ENCODE measurements at places on chromosomes 16 and 17.

DNA sequence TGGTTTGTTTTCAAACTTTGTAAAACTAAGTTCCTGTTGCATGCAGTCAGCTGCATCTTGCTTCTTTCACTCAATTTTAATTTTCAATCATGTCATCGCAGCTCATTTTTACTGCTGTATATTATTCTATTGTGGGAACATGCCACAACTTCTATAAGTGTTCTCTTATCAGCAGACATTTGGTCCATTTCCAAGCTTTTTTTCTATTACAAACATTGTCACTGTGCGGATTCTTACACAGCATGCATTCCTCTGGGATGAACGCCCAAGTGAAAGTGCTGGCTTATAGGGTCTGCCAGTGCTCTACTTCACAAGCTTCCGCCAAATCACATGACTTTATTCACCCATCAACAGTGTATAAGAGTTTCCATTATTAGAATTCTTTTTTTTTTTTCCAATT, 22.7 kb downstream of the GINS3 start:
- no peak for DNase-seq

GRCh38 chr16:75482434-75483205, 12.6 kb downstream of the CHST6 start:
- DNase-seq = no peak

GRCh38 chr17:63446753-63447470, 806 bp upstream of the CYB561 start:
- peak; percentile 37 for DNase-seq

GRCh38 chr17:72691017-72691416, 401.5 kb downstream of the SLC39A11 start:
- no peak for DNase-seq

- DNase-seq = no peak
These were observed 203.0 kb upstream of the DYNLRB2 start for GRCh38 chr16:80337786-80338185.

DNA sequence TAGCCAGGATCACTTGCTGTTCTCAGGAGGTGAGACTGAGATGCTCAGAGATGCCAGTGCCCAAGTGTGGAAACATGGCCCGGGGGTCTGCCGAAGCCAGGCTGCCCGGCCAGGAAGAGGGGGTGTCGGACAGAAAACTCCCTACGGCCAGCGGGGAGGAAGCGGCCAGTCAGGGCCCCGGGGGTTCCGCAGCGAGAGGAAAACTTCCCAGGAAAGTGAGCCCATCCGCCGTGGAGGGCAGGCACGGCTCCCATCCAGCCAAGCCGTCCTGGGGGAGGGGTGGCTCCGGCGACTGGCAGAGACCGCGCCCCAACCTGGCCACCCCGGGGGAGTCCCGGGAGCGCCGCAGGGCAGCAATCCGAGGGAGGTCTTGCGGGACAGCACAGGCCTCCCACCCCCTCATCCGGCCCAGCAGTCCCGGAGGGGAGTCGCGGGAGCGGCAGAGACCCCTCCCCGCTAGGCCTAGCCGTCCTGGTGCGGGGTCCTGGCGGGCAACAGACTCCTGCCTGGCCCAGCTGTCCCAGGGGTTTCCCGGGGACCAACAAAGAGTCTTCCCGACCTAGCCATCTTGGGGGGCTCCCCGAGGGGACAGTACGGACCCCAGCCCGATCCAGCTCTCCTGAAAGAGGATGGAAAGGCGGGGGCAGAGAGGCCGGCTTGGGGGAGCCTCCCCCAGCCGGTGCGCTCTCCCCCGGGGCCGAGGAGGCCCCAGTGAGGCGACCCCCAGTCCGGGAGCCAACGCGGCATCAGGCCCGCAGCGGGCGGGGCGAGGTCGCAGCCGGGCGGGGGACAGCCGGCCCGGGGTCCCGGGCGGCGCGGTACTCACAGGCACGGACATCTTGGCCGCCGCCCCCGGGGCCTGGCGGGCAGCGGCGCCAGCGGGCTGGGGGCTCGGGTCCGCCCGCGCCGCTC, 13.8 kb upstream of the BCAR1 start:
- DNase-seq = no peak

DNA sequence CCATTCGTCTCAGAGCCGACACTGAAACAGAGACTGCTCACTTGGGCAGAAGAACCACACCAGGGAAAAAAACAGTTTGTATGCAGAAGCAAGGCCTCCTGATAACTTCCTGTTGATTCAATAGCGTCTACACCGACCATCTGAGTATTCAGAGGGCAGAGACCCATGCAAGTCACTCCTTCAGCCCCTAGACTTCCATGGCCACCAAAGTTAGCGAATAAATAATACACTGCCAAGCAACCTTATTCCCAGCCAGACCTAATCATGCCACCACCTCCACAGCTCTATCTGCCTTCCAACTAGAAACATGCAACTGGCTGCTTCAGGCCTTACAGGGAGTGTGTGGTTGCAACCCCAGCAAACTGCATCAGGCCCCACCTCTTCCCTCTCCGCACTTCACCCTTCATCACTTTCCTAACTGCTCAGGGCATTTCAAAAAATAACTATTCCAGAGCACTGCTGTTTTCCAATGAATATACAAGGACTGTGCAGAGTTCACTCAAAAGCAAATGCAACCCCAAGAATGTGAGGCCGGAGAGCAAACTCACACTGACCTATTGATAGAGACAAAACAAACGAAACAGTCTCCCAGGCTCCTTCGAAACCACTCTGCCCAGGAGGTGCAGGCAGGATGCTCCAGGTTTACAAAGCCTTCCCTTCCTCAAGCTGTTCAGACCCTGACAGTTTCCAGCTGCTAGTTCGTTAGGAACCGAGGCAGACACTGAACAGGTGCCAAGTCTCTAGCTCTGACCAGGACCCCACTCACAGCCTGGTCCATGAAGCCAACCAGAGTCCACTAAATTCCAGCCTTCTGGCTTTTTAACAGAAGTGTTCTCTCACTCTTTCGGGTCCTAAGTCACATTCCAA, 3.6 kb downstream of the USP7 start:
- no peak for DNase-seq

GRCh38 chr17:32523017-32523680, 36.4 kb downstream of the CDK5R1 start:
- no peak for DNase-seq

GRCh38 chr17:41691031-41691777, 2.5 kb downstream of the EIF1 start:
- DNase-seq = peak; percentile 20

DNA sequence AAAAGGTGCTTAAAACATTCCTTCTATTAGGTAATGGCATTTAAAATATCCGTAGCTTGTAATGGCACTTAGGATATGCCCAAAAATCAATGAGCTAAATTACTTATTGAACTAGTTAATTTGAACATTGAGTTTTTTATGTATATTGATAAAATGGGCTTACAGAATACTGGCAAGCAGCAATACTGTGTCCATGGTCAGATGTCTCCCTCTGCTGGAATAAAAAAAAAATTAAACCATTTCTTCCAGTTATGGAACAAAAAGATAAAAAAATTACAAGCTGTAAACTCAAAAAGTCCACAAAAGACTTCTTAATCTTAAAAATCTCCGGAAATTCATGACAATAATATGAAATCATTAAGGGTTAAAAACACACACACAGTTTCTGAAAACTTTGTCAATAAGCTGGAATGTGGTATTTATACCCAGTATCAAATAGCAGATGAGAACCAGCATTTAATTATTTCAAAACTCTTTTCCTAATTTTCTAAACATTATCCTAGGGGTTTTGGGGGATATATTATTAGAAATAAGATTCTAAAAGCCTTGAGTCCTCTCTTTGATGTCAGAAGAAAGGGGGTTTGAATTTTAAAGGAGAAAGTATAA, 21.5 kb upstream of the PSMD7 start:
- no peak for DNase-seq

- DNase-seq = no peak
These were observed 167.0 kb downstream of the MRM1 start for GRCh38 chr17:36768394-36768793.

GRCh38 chr16:64791756-64792155, 330.1 kb downstream of the CDH11 start:
- DNase-seq = no peak

DNA sequence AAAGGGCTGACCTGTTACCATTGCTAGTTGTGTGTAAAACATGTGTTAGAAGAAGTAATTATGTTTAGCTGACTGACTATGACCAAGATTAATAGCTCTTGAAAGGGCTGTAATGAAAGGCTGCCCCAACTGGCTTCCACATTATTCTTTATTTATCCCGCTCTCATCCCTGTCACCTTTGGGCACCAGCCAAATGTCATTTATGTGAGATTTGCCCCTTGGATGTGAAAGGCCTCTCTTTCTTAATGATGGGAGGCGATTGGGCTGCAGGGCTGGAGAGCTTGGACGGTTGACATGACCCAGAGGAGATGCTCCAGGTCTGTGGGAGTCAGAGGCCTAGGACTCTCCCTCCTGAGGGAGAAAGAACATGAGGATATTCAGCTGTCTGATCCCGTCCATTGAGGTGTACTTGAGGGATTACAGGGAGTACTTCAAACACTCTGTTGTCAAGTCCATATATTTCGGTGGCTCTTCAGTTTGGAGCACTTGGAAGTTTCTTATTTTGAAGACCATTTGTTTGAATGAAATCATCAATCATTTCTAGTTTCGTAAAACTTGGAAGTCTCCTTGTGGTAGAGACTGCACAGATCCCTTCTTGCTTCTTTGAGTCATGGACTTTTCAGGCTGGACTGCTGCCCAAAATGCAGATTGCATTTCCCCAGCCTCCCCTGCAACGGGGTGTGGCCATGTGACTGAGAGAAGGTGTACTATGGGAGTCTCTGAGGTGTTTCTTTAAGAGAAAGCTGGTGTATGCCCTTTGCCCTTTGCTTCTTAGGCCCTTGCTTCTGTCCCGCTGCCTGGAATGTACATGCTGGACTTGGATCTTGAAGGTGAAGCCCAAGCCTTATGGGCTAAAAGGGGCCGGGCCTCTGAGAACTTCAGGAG, 51.3 kb downstream of the FTO start:
- DNase-seq = no peak

DNA sequence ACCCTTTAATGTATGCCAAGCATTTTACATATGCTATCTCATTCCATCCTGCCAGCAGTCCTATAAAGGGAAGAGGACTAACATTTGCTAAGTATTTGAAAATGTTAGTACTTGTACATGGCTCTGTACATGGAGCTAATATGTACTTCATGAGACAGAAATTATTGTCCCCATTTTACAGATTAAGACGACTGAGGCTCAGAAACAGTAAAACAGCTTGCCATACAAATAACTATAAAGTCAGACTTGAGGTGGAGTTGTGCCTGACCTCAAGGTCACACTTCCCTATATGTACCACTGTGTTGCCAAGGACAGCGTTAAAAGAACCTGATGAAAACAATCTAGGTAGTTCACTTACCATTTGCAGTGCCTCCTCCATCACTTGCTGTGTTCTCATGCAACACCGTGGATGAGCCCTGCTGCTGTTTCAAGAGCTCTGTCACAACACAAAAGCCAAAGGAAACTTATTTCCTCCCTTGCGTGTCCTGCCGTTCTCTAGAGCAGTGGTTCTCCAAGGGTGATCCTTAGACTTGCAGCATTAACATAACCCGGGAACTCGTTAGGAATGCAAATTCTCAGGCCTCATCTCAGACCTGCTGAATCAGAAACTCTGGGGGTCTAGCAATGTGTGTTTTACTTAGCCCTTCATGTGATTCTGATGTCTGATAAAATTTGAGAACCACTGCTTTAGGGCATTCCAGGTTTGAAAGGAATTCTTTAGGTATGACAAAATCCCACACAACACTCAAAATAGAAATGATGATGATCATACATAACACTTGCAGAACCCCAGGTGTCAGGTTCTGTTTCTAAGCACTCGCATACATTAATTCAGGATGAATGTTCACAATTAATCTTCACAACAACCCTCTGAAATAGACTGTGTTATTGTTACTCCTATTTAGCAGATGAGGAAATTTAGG, 51.2 kb upstream of the MTMR4 start:
- DNase-seq = no peak

Data from activated CD4-positive, alpha-beta T cell treated with anti-CD3 and anti-CD28 coated beads, Interleukin-2, amount 50 U/mL, for 1 hour (primary cell).